Activated naive CD8-positive, alpha-beta T cell treated with anti-CD3 and anti-CD28 coated beads, Interleukin-2, amount 10 ng/mL, durations not matched to agents 7 days and 5 days (primary cell): ENCODE measurements at places on chromosomes 4 and X. TPM values are rescaled to one million over a fixed set of nuclear protein-coding genes. Genes with fewer than 3 reads are reported as not detected.

The FNIP2 gene
- total RNA-seq, result 15.7 TPM

The PNMA5 gene
- total RNA-seq, result 0.17 TPM

The HERC6 gene
- total RNA-seq, result 36.0 TPM

The CFAP47 gene
- total RNA-seq, result not detected

The ACE2 gene
- total RNA-seq, result not detected

The ADH7 gene
- not detected for total RNA-seq

The TMSB15B gene
- 10.4 TPM for total RNA-seq

The ZNF711 gene
- 0.34 TPM for total RNA-seq

The MAGEA12 gene
- not detected for total RNA-seq

The HCFC1 gene
- total RNA-seq, result 107 TPM

The BMX gene
- total RNA-seq, result not detected

The TECRL gene
- total RNA-seq, result not detected

DNA sequence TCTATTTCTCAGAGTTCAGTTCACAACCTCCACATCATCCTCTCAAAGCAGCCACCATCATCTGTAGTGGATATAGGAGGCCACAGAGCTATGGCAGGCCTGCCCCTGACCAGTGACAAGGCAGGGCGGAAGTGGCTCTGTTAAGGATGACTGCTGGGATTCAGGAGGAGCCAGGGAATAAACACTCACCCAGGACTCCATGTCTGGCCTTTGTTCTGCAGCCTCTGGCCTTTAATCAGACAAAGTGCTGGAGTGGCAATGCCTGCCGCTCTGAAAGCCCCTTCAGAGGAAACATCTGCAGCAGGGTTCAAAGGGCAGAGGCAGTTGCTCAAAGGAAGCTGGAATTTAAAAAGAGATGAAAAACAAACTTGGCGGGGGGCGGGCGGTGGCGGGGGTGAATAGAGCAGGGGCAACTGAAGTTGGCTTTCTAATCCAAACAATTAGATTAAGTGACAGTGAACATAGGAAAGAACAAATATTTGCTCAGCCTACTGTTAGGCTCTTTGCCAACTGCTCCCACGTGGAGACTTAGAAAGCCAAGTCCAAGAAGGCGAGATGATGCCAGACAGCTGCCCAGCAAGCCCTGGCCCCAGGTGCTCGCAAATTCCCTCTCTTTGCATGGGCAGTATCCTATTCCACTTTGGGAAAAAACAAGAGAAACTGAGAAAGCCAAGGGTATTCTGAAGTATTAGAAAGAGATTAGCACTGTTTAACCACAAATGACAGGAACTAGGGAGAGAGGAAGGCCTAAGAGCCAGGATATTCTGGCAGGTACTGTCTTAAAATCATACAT is 5.5 kb downstream of the MPP1 start:
- no peak for DNase-seq
- H3K4me1 ChIP-seq, result peaks cover 54% of the 10 kb centered on the region
- H3K4me3 ChIP-seq, result peak overlapping the region; percentile 66
- H3K27me3 ChIP-seq, result no peaks in the 10 kb centered on the region
- peaks cover 25% of the 10 kb centered on the region for H3K36me3 ChIP-seq

GRCh38 chr4:52263607-52264006 is 212.5 kb downstream of the SPATA18 start:
- no peak overlapping the region for H3K4me3 ChIP-seq
- H3K4me1 ChIP-seq, result no peaks in the 10 kb centered on the region
- DNase-seq, result no peak
- H3K27ac ChIP-seq, result no peak overlapping the region
- H3K36me3 ChIP-seq, result no peaks in the 10 kb centered on the region
- H3K27me3 ChIP-seq, result no peaks in the 10 kb centered on the region

- H3K36me3 ChIP-seq, result no peaks in the 10 kb centered on the region
- H3K4me3 ChIP-seq, result no peak overlapping the region
- no peaks in the 10 kb centered on the region for H3K4me1 ChIP-seq
- no peak overlapping the region for H3K27ac ChIP-seq
- no peak for DNase-seq
Measured at GRCh38 chr4:162154862-162155540, 8.8 kb downstream of the FSTL5 start.

GRCh38 chr4:114057746-114058145 is 78.3 kb upstream of the ARSJ start:
- no peaks in the 10 kb centered on the region for H3K4me1 ChIP-seq
- peaks cover 3% of the 10 kb centered on the region for H3K27me3 ChIP-seq
- no peaks in the 10 kb centered on the region for H3K36me3 ChIP-seq
- no peak for DNase-seq

GRCh38 chr4:36128689-36129088 is 115.6 kb downstream of the ARAP2 start:
- peak overlapping the region; percentile 30 for H3K27ac ChIP-seq
- H3K4me3 ChIP-seq, result no peak overlapping the region
- peaks cover 25% of the 10 kb centered on the region for H3K36me3 ChIP-seq
- H3K27me3 ChIP-seq, result no peaks in the 10 kb centered on the region
- peaks cover 3% of the 10 kb centered on the region for H3K4me1 ChIP-seq

DNA sequence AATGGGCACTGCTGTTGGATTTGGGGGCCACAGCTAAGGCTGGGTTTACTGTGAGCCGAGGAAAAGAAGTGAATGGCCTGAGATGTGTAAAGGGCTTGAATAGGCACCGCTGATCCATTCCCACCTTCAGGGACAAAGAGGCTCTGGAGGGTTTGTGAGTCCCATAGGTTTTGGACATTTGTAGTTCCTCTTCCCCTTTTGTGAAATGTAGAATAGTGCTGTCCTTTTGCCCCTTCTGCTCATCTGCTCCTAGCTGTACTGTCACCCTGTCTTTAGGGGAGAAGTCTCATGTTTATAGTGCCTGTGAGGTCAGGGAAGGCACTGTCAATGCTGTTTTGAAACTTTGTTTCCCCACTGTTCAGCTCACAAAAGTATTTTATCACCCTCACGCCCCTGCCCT is 26.4 kb upstream of the CLCN4 start:
- DNase-seq, result no peak
- no peaks in the 10 kb centered on the region for H3K27me3 ChIP-seq
- no peaks in the 10 kb centered on the region for H3K4me1 ChIP-seq
- H3K27ac ChIP-seq, result no peak overlapping the region
- H3K36me3 ChIP-seq, result peaks cover 9% of the 10 kb centered on the region
- H3K4me3 ChIP-seq, result no peak overlapping the region

DNA sequence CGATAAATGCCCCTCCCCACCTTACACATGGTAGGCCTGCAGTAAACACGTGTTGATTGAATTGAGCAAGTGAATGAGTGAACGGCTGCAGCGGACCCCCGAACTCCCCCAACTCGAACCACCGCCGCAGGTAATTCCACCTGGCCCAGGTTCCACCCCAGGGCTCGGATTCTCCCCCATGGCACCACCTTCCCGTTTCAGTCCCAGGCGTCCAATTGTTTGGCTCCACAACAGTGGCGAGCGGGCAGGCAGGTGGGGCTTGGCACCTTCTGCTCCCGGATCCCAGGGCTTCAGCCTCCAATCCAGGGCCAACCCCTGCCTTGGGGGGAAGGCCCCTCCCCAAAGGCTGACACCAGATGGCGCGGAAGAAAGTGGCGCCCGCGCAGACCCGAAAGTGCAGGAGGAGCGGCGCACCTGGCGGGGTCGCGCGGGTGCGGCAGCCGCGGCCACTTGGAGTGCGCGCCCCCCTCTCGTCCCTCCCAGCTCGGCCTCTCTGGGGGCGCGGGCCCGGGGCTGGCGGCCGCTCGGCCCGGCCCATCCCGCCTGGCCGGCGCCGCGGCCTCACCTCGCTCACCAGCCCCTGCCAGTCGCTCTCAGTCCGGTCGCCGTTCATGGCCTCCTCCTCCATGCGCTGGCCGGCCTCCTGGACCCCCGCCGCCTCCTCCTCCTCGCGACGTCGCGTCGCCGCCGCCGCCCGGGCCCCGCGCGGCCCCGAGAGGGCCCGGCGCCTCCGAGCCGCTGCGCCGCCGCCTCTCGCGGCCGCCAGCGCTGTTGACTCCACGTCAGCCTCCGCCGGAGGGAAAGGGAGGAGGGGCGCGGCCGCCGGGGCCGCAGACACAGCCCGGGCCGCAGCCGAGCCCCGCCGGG is at the start of gene CCDC149:
CCDC149 (minus strand) TSS at position 791 of the 867 bp plus-strand sequence; CDS start at position 613, 178 bp downstream.
- no peaks in the 10 kb centered on the region for H3K4me1 ChIP-seq
- H3K27ac ChIP-seq, result no peak within 1 kb of the TSS
- DNase-seq, result no peak
- H3K27me3 ChIP-seq, result peaks cover 35% of the 10 kb centered on the region
- H3K36me3 ChIP-seq, result peaks cover 3% of the 10 kb centered on the region
- peak within 1 kb of the TSS; percentile 50 for H3K4me3 ChIP-seq

DNA sequence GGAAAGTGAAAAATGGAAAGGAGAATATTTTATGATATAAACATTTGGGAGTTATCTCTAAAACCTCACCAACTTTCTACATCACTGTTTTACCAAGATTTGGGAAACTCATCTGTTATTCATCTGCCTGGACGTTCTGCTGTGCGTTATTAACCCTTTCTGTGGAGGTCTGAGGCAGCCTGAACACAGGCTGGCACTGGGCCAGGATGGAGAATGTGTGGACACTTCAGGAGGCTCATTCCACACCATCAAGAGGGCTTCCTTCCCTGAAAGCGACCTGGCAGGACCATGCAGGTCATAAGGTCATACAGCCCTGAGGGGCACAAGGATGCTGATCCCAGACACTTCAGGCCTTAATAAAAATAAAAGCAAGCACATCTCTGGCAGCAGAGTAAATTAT is 31.2 kb upstream of the TMEM184C start:
- peaks cover 2% of the 10 kb centered on the region for H3K4me1 ChIP-seq
- H3K27me3 ChIP-seq, result peaks cover 5% of the 10 kb centered on the region
- no peak for DNase-seq
- no peak overlapping the region for H3K27ac ChIP-seq
- H3K4me3 ChIP-seq, result no peak overlapping the region

DNA sequence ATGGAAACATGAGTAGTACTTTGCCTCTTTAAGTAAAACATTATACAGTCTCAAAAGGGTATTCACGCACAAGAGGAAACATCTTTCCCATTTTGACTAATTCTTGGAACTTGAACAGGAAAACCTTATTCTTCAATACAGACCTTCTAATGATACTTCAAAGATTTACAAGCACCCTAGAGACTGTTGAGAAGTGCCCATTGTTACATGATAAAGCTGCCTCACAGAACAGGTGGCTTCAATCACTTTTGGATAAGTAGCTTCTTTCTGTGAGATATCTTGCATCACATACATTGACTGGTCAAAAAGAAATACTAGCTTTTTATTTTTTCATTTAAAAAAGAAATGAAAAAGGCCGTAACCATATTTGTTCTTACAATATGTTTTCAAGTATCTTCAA is 219.4 kb downstream of the EPHA5 start:
- H3K27ac ChIP-seq, result no peak overlapping the region
- no peaks in the 10 kb centered on the region for H3K36me3 ChIP-seq
- no peaks in the 10 kb centered on the region for H3K4me1 ChIP-seq
- no peaks in the 10 kb centered on the region for H3K27me3 ChIP-seq
- DNase-seq, result no peak

GRCh38 chr4:76252271-76252653 is 741 bp downstream of the FAM47E start:
- no peak overlapping the region for H3K4me3 ChIP-seq
- H3K27me3 ChIP-seq, result peaks cover 69% of the 10 kb centered on the region
- H3K27ac ChIP-seq, result no peak overlapping the region
- H3K4me1 ChIP-seq, result peaks cover 6% of the 10 kb centered on the region
- no peaks in the 10 kb centered on the region for H3K36me3 ChIP-seq

- H3K27ac ChIP-seq, result no peak overlapping the region
- H3K36me3 ChIP-seq, result no peaks in the 10 kb centered on the region
- H3K27me3 ChIP-seq, result no peaks in the 10 kb centered on the region
- H3K4me1 ChIP-seq, result no peaks in the 10 kb centered on the region
Measured at GRCh38 chr4:52369649-52370048, 289.5 kb downstream of the USP46 start.

GRCh38 chr4:122796801-122797404 is 29.7 kb upstream of the FGF2 start:
- H3K4me1 ChIP-seq, result no peaks in the 10 kb centered on the region
- H3K27me3 ChIP-seq, result peaks cover 12% of the 10 kb centered on the region
- DNase-seq, result no peak
- no peak overlapping the region for H3K4me3 ChIP-seq
- no peak overlapping the region for H3K27ac ChIP-seq
- no peaks in the 10 kb centered on the region for H3K36me3 ChIP-seq

DNA sequence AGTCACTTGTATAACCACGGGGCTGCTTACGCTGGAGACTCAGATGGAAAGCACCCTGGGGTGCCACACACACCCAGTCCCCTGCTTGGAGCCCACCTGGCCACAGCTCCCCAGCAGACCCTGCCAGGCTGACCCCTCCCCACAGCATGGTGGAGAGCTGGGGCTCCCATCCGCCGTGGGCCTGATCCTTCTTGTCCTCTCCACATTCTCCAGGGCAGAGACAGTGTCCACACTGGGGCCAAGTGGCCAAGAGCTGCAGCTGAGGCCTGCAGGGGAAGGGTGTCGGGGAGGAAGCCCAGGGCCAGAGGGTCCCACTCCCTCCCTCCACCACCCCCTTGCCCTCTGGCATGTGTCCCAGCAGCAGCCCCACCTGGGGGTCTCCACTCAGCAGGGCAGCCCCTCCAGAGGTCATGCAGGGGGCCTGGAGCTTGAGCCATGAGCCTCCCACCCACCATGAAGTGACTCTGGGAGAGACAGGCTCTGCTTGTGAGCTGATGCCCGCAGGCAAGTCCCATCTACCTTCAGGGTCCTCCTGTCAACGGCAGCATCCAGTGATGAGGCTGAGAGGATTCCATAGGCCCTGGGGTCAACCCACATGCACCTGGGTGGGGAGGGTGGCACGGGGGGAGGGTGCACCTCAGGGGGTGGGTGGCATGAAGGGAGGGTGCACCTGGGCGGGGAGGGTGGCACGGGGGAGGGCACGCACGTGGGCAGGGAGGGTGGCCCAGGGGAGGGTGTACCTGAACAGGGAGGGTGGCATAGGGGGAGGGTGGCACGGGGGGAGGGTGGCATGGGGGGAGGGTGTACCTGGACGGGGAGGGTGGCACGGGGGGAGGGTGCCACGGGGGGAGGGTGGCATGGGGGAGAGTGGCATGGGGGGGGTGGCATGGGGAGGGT is 56.4 kb downstream of the FAM53A start:
- no peaks in the 10 kb centered on the region for H3K27me3 ChIP-seq
- H3K27ac ChIP-seq, result no peak overlapping the region
- no peaks in the 10 kb centered on the region for H3K4me1 ChIP-seq
- no peak overlapping the region for H3K4me3 ChIP-seq
- no peaks in the 10 kb centered on the region for H3K36me3 ChIP-seq
- DNase-seq, result no peak

GRCh38 chr4:37674439-37674838 is 11.7 kb downstream of the RELL1 start:
- no peaks in the 10 kb centered on the region for H3K27me3 ChIP-seq
- H3K27ac ChIP-seq, result no peak overlapping the region
- no peak for DNase-seq
- H3K4me3 ChIP-seq, result no peak overlapping the region
- peaks cover 67% of the 10 kb centered on the region for H3K4me1 ChIP-seq

DNA sequence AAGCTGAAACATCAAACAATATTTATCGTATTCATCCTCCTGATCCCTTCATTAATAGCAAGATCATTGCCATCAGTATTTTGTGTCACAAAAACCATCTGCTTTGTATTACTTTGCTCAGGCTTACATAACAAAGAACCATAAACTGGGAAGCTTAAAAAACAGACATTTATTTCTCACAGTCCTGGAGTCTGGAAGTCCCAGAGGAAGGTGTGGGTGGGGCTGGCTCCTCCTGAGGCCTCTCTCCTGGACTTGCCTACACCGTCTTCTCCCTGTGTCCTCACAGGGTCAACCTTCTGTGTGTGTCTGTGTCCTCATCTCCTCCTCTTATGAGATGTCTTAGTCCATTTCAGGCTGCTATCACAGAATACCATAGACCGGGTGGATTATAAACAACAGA is 61.3 kb upstream of the MXRA5 start:
- H3K4me3 ChIP-seq, result no peak overlapping the region
- no peak for DNase-seq
- no peaks in the 10 kb centered on the region for H3K27me3 ChIP-seq
- no peak overlapping the region for H3K27ac ChIP-seq
